Activated CD4-positive, alpha-beta T cell treated with anti-CD3 and anti-CD28 coated beads, Interleukin-2, amount 50 U/mL, for 4 hours (primary cell): ENCODE measurements at places on chromosomes 4 and X.

- no peak for DNase-seq
Measured at GRCh38 chr4:67575232-67576058, 16.9 kb downstream of the STAP1 start.

DNA sequence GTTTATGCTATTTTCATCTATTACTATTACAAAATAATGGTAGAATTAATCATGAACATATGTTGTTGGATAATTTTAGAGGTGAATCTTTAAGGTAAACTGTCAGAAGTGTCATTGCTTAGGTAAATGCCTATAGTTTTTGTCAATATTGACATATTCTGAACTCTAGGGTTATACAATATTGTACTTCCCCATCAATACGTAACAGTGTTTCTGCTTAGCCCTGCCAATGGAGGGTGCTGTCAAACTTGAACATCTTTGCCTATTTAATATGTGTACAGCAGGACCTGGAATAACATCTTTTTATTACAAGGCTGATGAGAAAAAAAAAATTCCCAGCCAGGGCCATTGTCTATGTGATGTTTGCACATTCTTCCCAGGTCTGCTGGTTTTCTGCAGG is 40.8 kb downstream of the ARHGAP24 start:
- no peak for DNase-seq

DNA sequence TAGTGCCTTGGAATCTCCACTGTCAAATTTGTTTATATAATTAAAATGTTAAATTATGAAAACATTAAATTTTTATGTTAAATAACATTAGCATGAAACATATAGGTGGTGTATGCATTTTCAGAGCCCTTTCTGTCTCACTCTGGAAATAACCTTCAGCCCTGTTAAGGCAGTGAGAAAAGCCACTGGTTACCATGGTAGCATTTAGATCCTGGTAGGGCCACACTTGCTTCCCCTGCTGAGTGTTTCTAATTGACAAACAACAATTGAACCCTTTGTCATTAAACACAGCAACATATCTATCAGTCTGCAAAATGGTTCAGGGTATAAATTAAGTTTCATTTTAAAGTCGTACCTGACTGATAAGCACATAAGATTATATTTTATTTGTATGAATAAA is 63.5 kb downstream of the PDK3 start:
- DNase-seq, result no peak

- no peak for DNase-seq
Measured at GRCh38 chr4:154425514-154425913, 66.1 kb downstream of the DCHS2 start.

DNA sequence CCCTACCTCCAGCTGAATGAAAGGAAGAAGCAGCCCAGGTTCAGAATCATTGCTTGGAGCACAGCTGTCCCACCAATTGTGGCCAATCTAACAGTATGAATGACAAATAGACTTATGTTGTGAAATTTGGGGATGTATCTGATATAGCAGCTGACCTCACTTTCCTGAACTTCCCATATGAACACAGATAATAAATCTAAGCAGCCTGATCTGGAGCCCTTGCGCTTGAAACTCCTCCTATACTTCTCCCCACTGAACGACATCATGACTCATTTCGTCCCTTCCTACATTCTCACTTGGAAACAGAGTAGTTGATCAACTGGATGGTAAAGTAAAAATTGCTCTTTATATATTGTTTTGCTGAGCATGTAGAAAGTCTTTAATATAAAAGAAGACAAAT is 24.2 kb upstream of the AMELX start:
- DNase-seq, result no peak

DNA sequence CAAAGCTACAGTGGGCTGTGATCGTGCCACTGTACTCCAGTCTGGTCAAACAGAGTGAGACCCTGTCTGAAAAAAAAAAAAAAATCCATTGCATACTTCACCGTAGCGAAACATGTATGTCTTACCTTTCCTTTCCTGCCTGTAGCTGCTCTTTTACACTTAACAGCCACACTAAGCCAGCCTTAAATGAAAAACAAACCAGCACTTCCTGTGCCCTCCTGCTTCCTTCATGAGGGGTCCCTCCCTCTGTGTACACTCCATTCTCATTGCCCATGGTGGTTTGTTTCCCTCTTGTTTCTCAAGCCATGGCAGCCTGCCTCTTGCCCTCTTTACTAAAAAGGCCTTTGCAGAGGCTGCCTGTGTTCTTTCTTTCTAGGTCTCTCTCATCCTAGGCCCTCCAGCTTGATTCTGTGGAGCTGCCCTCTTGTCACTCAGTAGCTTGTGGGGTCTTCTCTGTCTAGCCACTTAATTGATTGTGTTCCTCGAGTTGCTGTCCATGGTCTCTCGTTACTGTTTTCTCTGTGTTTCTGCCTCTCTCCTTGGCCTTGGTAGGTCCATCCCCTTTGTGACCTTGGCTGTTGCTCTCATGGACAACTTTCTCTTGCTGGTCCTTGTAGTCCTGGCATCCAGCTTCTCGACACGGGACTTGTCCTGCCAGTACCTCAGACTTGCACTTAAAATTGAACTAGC is 52.1 kb upstream of the MSANTD1 start:
- no peak for DNase-seq
